ENCODE measurements at places on chromosomes 2 and 18.

- DNase-seq = no peak
Measured at GRCh38 chr2:7845332-7845731, 836.5 kb upstream of the ID2 start.

- no peak for DNase-seq
Measured at GRCh38 chr18:60134806-60135205, 235.0 kb downstream of the PMAIP1 start.

DNA sequence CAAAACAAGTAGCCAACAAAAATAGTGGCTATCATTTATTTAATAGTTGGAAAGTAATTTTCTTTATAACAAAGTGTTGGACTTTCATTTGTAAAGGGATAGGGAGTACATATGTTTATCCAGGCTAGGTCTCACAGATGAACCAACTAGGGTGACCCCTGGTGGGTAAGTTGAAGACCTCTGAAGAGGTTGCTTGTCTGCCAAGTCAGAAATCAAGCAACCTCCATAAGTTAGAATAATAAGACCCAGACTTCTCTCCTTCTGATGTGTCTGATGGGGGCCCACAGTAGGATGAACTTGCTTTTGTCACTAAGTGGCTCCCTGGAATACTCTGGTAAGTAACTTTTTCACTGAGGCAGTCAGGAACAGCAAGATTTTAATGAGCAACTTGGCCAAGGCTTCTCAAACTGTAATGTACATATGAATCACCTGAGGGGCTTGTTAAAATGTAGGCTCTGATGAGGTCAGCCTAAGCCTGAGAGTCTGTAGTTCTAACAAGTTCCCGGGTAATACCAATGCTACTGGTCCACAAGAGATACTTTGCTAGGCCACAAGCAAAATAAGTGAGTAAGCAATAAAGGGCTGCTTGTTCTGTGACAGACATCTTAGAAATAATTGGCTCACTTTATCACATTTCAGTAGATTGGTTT lies 319.6 kb downstream of the PIK3C3 start:
- DNase-seq = no peak

DNA sequence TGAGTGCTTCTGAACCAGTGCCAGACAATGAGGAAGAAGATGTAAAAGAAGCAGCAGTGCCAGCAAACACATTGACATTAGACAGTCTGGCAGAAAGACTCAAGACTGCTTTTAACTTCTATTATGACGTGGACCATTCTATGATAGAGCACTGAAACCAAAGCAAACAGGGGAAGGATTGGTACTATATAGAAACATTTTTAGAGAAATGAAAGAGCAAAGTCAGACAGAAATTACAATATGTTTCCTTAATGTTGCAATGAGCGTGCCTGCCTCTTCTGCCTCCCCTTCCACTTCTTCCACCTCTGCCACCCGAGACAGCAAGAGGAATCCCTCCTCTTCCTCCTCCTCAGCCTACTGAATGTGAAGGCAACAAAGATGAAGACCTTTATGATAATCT lies 39.7 kb downstream of the DHX57 start:
- DNase-seq = no peak

Measured in NCI-H774 (cell line).